ENCODE measurements at places on chromosomes 6 and 20. TPM values are rescaled to one million over a fixed set of nuclear protein-coding genes. Genes with fewer than 3 reads are reported as not detected.

The NINL gene
- 14.4 TPM for total RNA-seq

The FRK gene
- 2.0 TPM for total RNA-seq

The PLN gene
- total RNA-seq: not detected

The SLA2 gene
- total RNA-seq: 0.08 TPM

The SNPH gene
- total RNA-seq: 3.1 TPM

The PI3 gene
- 2.2 TPM for total RNA-seq

The MOG gene
- total RNA-seq: not detected
